Esophagus squamous epithelium (tissue), 5 donors: ENCODE measurements at places on chromosomes 2 and 18. TPM values are rescaled to one million over a fixed set of nuclear protein-coding genes. Genes with fewer than 3 reads are reported as not detected.

The TTN gene
- total RNA-seq, result 0.94 TPM

The RBKS gene
- total RNA-seq, result 1.4 TPM

The LYPD6 gene
- 0.83 TPM for total RNA-seq

The PIAS2 gene
- total RNA-seq, result 6.0 TPM

The IL18R1 gene
- 5.5 TPM for total RNA-seq

The PRPF40A gene
- total RNA-seq, result 123 TPM

The UGT1A4 gene
- 7.4 TPM for total RNA-seq

The GLI2 gene
- 2.4 TPM for total RNA-seq
